ENCODE measurements at places on chromosomes 13 and 19.

- DNase-seq = no peak
Measured at GRCh38 chr19:7355151-7355820, 6.5 kb downstream of the ARHGEF18 start.

- DNase-seq = no peak
Measured at GRCh38 chr19:58468216-58468839, 1.4 kb downstream of the ZNF324 start.

- DNase-seq = no peak
Measured at GRCh38 chr13:43848001-43848649, 31.4 kb downstream of the CCDC122 start.

GRCh38 chr13:39144941-39145533 is 106.8 kb downstream of the NHLRC3 start:
- DNase-seq = peak; percentile 50

DNA sequence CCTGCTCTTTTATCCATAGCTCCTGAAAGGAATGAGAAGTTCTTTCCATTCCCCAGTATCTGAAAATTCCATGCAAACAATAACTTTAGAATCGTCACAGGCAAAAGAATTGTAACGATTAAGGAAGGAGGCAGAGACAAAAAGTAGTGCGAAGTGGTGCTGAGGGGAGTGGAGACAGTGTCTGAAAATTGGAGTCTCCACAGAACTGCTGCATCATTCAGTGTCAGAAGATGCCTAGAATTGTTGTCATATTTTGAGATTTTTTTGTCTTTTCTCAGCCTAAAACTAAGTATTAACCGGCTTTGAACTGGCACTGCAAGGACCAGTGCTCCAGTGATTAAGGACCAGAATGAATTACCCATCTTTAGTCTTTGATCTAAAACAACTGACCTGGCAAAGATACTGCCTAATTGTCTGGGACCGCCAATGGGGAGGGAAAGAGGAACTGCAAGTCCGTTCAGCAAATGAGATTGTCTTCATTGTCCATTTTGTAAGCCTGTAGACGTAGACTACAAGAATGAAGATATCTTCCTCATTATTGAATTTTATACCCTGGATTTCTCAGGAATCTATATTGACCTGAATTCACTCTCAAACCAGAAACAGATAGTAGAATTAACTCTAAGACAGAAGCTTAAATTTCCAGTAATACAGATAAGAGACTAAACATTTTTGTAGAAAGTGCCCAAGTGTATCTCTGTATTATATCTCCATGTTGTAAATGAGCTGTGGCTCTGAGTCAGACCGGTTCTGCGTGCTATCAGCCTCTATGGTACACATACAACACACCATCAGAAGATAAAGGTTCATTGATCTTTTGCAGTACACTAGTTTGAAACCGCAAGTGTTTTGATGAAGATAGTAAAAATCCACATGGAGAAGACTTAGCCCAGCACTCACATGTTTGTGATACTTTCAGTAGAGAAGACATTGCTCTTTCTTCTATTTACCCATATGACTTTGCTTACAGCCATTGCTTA is 293.2 kb downstream of the EFNB2 start:
- no peak for DNase-seq

GRCh38 chr13:73684286-73684685 is 449.9 kb downstream of the KLF12 start:
- no peak for DNase-seq

DNA sequence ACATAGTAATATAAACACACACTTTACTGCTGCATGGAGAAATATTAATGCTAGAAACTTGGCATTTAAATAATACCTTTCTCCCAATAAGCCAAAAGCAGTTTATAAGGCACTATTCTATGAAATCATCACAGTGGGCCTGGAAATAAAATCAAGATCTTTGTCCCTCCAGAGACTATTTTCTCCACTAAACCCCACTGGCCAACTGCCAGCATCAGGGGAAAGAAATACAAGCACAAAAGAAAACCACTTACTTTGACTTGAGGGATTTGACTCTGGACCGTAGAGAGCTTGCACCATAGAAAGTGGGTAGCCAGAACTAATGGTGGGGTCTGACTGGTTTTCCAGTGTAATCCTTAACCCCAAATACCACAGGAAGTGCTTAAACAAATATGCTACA is 71.9 kb downstream of the DCLK1 start:
- no peak for DNase-seq

DNA sequence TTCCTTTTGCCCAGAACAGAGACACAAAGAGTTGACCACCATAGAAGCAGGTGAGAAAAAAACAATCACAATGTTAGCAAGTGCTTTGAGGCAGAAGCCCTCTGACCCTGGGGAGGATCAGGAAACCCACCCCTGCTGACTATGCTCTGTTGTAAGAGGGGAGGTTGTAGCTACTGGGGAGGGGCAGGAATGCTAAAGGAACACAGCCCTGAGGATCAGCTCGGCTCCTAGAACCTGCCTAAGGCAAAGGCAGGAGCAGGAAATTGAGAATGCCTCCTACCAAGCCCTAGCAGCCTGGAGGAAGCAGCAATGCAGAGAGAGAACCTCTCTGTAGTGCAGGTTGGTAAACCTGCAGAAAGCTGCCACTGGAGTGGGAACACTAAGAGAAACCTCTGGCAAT is 624.0 kb upstream of the KLF12 start:
- no peak for DNase-seq

DNA sequence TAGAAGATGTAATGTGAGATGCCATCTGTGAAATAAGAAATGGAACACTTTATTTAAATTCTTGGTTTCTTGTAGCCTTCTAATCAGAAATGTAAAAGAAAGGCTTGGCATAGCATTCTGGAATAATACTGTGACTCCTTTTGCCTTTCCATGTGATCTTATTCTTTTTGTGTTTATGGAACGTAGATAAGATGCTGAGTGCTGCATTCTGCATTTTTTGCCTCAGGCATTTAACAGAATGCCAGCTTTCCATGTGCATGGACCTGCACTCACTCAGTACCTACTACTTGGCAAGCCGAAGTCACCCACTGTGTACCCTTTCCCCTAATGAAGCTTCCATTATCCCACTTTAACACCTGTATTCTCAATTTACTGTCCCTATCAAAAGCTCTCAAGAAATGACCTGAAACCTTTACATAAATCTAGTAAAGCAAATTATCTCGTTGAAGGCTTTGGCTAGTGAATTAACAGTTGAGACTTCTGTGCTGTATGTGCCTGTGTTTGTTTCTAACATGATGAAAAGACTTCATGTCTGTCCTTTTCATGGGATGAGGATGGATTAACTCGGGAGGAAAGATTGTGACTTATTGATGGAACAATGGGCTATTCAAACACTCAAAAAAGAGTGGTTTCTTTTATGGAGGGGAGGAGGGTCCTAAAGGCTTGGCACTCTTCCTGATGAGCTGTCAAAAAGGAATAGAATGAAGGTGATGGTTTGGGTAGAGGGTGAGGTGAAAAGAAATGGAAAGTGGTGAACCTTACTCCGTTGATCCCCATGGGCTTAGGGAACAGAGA is 44.7 kb upstream of the FRY start:
- DNase-seq = no peak

GRCh38 chr19:43362179-43362578 is 8.7 kb downstream of the CD177 start:
- DNase-seq = no peak

GRCh38 chr13:32041429-32041828 is 9.9 kb downstream of the FRY start:
- no peak for DNase-seq

GRCh38 chr19:14102102-14102696 is 11.6 kb upstream of the SAMD1 start:
- DNase-seq = no peak

GRCh38 chr13:49292742-49293486 is 45.2 kb downstream of the CDADC1 start:
- peak; percentile 59 for DNase-seq

- DNase-seq = no peak
Measured at GRCh38 chr19:6034512-6034911, 56.6 kb upstream of the RANBP3 start.

DNA sequence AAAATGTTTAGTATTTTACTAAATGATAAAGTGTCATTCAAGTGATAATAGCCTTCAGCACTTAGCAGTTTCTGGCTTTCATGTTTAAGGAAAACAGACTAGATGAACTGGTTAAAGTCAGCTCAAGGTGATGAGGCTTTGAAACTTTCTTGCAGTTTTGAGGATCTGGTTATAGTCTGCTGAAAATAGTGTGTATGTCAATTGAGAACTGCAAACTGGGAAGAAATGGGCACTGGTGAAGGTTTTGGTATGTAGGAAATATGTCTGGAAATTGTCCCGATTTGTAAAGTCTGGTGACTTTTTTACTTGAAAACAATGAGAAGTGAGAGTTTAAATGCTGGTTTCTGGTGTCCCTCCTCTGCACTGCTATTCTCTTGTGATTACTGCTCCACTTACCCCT is 36.8 kb upstream of the SOX21 start:
- DNase-seq = no peak

GRCh38 chr13:52765611-52766390 is 26.2 kb upstream of the CNMD start:
- no peak for DNase-seq

DNA sequence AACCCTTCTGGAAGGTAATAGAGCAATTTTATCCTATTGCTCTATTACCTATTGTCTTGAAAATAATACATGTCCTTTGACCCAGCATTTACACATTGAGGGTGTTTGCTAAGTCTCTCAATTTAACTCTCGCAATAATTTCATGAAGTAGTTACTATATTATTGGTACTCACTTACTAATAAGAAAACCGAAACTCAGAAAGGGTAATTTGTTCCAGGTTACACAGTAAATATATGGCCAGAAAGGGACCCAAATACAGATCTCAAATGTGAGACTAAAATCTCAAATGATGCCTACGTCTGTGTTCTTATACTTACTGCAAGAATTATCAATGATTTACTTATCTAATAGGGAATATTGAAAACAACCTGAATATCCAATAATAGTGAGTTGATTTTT is 29.7 kb upstream of the FAM216B start:
- no peak for DNase-seq
